ENCODE measurements at places on chromosomes 13 and 19.

- no peak for DNase-seq
Observed at GRCh38 chr13:74930402-74931165, 551.4 kb downstream of the TBC1D4 start.

- DNase-seq, result no peak
Observed at GRCh38 chr13:38412266-38412665, 62.6 kb downstream of the UFM1 start.

- DNase-seq, result no peak
Observed at GRCh38 chr13:44749906-44750305, 173.8 kb upstream of the TSC22D1 start.

DNA sequence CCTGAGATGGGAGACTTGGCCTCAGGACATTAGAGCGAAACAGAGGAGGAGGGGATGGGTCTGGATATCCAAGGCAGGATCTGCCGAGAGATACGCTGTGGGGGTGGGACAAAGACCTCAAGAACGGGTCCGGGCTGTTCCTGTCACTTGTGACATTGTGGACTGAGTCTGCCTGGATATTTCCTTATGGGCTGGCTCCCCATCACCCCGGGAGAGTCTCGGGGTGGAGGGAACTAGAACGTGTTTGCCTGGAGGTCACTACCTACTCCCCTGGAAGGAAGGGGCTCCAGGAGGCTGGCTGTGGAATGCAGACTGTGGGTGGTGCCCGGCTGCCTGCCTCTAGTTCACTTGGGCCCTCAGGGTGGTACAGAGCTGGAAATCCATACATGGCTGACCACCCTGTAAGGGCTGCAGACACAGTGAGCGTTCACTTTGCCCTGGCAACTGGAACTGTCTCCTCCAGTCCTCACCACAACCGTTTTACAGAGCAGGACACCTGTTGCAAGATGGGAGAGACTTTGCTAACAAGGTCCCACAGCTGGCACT, 26.4 kb downstream of the DNM2 start:
- no peak for DNase-seq

GRCh38 chr13:80038371-80038770, 302.6 kb downstream of the SPRY2 start:
- no peak for DNase-seq

DNA sequence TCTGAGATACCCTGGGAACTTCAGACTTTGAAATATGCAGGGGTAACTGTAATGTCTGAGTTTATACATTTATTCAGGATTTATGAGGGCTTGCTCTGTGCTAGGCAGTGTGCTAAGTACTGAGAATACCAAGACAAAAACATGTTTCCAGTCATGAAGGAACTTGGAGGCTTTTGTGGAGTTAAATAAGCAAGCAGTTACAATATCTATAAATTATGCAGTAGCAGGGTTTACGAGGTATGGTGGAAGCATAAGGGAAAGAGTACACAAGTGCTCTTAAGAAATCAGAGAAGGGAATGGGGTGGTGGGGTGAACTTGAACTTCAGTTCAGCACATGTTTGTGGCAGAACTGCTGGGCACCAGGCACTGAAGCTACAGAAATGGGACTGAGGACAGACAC, 28.0 kb downstream of the MAB21L1 start:
- DNase-seq, result no peak

DNA sequence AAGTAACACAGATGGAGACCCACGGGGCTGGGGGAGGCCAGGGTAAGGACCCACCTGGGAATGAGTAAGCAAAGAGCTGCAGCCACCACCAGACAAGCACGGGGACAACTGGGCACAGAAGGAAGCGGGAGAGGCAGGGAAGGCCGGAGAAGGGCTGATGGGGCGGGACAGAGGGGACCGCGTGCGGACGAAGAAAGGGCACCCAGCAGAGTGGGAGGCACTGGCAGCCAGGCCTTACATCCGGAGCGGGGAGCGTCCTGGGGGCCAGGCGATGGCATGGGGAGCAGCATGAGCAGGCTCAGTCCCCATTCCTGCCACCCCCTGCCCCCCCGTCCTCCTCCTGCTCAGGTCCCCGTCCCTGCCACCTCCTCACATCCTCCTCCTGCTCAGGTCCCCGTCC, 3.0 kb downstream of the PROZ start:
- DNase-seq, result no peak

- DNase-seq, result no peak
Observed at GRCh38 chr13:29914581-29914980, 64.2 kb upstream of the UBL3 start.

- DNase-seq, result no peak
Observed at GRCh38 chr19:50829801-50830200, 3.6 kb downstream of the KLK15 start.
